ENCODE measurements at places on chromosomes 11 and 22. TPM values are rescaled to one million over a fixed set of nuclear protein-coding genes. Genes with fewer than 3 reads are reported as not detected.

The TSSK2 gene
- not detected for total RNA-seq

The NXPE2 gene
- 0.45 TPM for total RNA-seq

The XKR3 gene
- total RNA-seq: not detected

The CCDC89 gene
- total RNA-seq: 1.4 TPM

The ZMAT5 gene
- 9.3 TPM for total RNA-seq

The DDT gene
- total RNA-seq: 32.5 TPM

The ZW10 gene
- 15.0 TPM for total RNA-seq

The NAA40 gene
- 24.7 TPM for total RNA-seq

The SESN3 gene
- total RNA-seq: 165 TPM

The SCUBE1 gene
- total RNA-seq: 1.7 TPM

The KIF18A gene
- 15.0 TPM for total RNA-seq

The GGT5 gene
- 2.3 TPM for total RNA-seq

The CADM1 gene
- 147 TPM for total RNA-seq

The IGSF9B gene
- total RNA-seq: 47.9 TPM

The SHISAL1 gene
- total RNA-seq: 14.6 TPM

The TENM4 gene
- total RNA-seq: 33.4 TPM

The VSIG10L2 gene
- total RNA-seq: not detected

The NCAM1 gene
- total RNA-seq: 421 TPM

The SAA4 gene
- not detected for total RNA-seq

The HBG2 gene
- 1,342 TPM for total RNA-seq

The FAT3 gene
- total RNA-seq: 64.5 TPM

The VPREB1 gene
- total RNA-seq: not detected

The MAP6 gene
- 92.6 TPM for total RNA-seq

The ACCS gene
- total RNA-seq: 21.5 TPM
